ENCODE measurements at places on chromosomes 5 and 9. TPM values are rescaled to one million over a fixed set of nuclear protein-coding genes. Genes with fewer than 3 reads are reported as not detected.

DNA sequence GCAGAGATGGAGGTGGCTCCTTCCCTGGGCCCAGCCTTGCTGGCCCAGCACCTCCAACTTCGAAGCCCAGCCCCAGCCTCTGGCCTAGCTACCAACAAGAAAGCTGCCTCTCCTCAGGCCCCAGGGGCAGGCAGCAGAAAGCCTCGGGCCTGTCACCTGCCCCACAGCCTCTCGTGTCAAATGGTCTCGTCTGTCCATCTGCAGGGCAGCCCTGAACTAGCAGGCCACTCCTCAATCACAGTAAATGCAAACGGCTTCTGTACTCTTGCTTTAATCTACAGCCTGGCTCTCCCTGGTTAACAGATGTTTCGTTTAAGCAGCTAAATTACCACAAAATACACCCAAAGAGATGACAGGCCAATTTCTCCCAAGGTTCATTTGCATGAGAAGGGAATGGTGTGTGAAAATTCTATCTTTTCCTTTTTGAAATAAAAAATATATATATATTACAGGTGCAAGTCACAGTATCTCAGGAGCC, 21.5 kb downstream of the VAV2 start:
- no peak for DNase-seq

DNA sequence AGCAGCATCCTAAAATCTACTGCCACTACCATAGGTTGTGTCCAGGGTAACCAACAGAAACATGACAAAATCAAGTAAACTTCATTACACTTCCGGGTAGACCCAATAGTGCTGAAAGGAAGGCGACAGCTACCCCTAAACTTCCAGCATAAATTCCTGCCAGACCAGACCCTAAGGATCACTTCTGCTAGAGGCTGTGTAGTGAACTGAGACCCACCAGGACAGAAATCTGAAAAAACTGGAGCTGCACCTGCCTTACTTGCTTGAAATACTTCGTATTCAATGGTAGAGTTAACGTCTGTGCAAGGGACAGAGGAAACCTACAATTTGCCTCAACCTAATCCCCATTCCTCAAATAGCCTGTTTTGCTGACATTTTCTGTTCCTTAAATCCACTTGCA, 1.0 kb upstream of the SECISBP2 start:
- DNase-seq = no peak

GRCh38 chr9:107685901-107686300, 196.3 kb upstream of the KLF4 start:
- DNase-seq = no peak

Gene PTGR1
- total RNA-seq = 37.3 TPM

GRCh38 chr9:126295936-126296600, 30.6 kb upstream of the MVB12B start:
- DNase-seq = no peak

Gene NACC2
- 181 TPM for total RNA-seq

- peak; percentile 94 for DNase-seq
These were observed 10.8 kb upstream of the NIPAL4 start for GRCh38 chr5:157449011-157449723.

DNA sequence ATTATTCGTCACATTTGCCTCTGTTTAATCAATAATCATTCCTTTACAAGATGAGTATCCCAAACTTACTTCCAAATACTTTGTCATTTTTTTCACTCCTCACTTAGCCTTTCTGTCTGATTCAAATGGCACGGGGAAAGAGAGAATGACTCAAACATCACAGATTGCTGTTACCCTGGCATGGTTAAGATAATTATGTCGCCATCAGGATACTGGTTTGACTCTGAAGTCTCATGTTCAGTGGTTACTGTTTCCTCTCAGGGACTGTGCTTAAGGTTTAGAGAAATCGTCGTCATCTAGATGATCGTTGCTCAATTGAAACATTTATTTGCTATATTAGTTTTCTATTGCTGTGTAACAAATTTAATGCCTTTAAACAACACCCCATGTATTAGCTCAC, 45.2 kb upstream of the RAD23B start:
- DNase-seq = no peak

DNA sequence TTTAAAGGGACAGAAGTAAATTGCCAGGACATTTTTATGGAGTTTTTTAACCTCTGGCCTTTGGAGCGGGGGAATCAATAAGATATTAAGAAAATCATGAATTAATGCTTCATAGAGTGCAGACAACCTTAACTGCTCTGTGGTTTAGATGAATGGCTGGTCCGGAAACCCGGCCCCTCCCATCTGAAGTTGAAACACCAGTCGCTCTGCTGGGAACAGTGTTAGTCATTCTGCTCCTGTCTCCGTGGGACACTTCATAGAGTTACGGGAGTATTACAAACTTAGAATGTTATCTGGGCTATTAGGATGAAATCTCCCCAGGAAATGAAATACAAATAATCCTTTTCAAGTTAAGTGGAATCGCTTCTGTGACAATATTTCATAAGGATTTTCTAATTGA, 110.1 kb upstream of the IRX2 start:
- DNase-seq = no peak

Gene PTGES
- total RNA-seq = 4.2 TPM

Gene CCDC69
- 341 TPM for total RNA-seq

GRCh38 chr9:77384406-77384805, 207.1 kb downstream of the VPS13A start:
- DNase-seq = no peak

DNA sequence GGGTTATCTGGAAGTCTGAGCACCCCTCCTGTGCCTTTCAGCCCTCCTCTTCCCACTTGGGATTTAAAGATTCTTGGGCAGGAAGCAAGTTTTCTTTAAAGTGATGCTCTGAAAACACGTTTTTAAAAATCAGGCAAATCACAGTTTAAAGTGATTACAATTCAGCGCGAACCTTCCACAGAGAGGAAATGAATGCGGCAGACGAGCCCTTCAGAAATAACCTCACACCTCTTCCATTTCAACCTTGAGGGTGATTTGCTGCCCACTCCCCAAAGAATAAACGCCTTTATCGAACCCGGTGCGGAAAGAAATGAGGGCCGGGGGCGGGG, 2.3 kb upstream of the EFNA5 start:
- DNase-seq = no peak
